ENCODE measurements at places on chromosomes 13 and 19.
A peak's percentile ranks its signal among the peaks of the same experiment; 100 is the strongest.

- no peak for DNase-seq
These were observed 65.8 kb upstream of the SERP2 start for GRCh38 chr13:44307844-44308243.

DNA sequence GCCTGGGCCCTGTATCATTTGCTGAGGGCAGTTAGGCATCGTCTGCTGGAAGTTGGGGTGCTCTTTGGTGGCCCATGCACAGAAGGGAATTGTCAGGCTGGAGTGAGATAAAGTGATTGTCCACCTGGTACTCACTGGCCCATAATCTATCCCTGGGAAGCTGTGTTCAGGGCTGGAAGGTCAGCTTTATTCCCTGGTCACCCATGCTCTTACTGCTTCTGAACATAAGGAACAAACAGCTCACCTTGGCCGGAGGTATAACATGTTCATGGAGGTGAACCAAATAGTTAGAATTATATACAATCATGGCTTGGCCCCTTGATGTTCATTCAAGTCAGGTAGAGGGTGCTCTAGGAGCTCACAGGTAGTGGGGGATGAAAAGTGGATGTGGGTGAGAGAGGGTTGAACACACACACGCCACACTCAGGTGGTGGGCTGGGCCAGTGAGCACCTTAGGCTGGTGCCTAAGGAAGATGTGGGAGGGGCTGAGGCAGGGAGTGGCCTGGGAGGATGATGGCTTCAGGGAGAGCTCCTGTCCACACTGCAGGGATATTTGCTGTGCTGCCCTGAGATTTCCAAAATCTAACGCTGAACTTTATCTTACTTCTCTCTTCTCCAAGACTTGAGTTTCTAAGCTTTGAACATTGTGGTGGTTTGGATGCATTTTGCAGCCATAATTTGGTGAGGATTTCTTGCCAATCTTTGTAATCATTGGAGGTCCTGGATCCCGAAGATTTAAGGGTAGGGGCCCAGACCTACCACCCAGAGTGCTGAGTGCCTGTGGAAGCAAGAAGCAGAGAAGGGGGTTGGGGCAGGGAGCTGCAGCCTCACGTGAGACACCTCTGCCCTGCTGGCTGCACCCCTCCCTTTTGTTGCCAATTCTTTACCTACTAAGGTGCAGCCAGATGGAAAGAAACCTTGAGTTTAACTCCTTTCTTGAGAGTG is 420.6 kb downstream of the ZNF536 start:
- no peak for DNase-seq

DNA sequence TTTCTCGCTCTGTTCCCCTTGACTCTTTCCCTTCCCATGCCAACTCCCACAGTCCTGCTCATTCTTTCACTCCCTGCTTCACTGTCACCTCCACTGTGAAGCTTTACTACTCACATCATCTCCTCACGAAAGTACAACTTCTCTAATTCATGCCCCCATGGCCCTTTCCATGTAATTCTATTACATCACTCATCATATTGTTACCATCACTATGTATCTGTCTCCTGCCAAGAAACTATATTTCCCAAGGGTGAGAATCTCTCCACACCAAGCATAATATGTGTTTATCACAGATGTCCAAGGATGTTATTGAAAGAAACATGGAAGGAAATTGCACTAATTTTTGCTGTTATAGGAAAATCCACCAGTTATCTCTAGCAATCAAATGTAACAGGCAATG is 37.2 kb upstream of the LRCH1 start:
- no peak for DNase-seq

DNA sequence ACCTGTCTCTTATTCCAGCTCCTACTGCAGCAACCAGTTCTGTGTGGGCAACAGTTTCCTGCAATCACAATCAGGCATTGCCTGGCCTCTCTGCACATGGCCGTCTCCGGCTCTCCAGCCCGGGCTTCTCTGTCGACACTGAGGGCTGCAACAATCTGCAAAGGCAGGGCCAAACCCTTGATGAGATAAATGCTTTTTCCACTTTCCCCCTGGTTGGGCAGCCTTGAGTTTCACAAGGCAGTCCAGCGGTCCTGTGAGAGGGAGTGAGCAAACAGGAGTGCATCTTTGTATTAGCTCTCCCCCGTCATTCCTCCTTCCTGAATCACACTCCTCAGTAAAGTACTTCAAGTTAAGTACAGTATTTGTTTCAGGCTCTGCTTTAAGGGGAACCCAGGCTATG is 40.7 kb upstream of the VWA8 start:
- DNase-seq: peak; percentile 99
